ENCODE measurements at places on chromosomes 4 and X.

- H3K4me1 ChIP-seq, result peaks cover 44% of the 10 kb centered on the region
- H3K27ac ChIP-seq, result no peak overlapping the region
- no peak overlapping the region for H3K4me3 ChIP-seq
Measured at GRCh38 chr4:41611124-41611838, 73.3 kb downstream of the LIMCH1 start.

GRCh38 chr4:76232681-76233080 is 18.8 kb upstream of the FAM47E start:
- no peaks in the 10 kb centered on the region for H3K4me1 ChIP-seq
- DNase-seq, result no peak
- no peak overlapping the region for H3K27ac ChIP-seq
- no peak overlapping the region for H3K4me3 ChIP-seq

- no peak overlapping the region for H3K27ac ChIP-seq
- H3K36me3 ChIP-seq, result no peaks in the 10 kb centered on the region
- no peak for DNase-seq
- no peaks in the 10 kb centered on the region for H3K27me3 ChIP-seq
- no peak overlapping the region for H3K4me3 ChIP-seq
- H3K4me1 ChIP-seq, result no peaks in the 10 kb centered on the region
Measured at GRCh38 chr4:56231410-56231809, 155.9 kb downstream of the AASDH start.

GRCh38 chr4:189659287-189659686 is 281.4 kb upstream of the FRG1 start:
- DNase-seq, result no peak
- no peak overlapping the region for H3K4me3 ChIP-seq
- no peaks in the 10 kb centered on the region for H3K36me3 ChIP-seq
- H3K4me1 ChIP-seq, result no peaks in the 10 kb centered on the region
- no peak overlapping the region for H3K27ac ChIP-seq

Measured in thoracic aorta (tissue), 2 donors.